ENCODE measurements at places on chromosomes 7 and 10. TPM values are rescaled to one million over a fixed set of nuclear protein-coding genes. Genes with fewer than 3 reads are reported as not detected.

ACSM6 gene
- total RNA-seq, result not detected

DNA sequence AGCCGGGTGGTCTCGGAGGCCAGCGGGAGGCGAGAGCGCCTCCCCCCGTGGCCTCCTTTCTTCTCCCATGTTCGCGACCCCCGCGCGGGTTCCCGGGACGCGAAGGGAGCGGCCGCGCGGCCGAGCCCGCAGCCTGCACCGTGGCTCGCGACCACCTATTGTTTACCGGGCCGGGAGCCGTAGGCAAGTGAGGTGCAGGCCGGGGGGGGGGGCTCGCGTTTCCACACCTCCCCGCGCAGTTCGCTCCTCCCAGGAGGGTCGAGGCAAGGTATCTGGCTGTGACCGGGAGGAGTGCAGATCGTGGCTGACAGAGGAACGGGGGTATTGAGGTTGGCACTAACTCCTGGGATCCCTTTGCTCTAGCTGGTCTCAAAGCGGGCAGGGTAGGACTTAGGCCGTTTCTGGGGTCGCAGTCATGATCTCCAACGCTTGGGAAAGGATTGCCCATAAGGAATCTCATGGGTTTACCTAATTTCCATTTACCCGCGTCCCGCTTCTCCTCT lies 734 bp downstream of the PTPN12 start:
- no peak for DNase-seq

DNA sequence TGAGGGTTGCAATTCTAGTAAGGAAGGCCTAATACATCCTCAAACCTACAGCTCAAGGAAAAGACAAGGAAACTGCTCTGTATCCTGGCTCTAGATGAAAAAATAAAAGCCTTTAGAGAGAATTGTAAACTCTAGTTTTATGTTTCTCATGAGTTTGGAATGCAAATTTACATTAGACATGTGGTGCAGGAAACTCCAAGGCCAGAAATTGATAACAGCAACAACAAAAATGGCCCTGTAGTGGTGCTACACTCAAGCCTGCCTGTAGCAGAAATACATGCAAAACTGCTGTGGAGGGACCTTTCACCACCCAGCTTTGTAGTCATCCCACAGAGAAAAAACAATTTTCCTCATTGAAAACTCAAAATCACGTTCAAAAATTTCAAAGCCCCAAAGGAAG lies 546.7 kb upstream of the LRRN3 start:
- no peak for DNase-seq

GRCh38 chr10:17199351-17199804 lies 2.1 kb downstream of the TRDMT1 start:
- DNase-seq, result peak; percentile 57

DNA sequence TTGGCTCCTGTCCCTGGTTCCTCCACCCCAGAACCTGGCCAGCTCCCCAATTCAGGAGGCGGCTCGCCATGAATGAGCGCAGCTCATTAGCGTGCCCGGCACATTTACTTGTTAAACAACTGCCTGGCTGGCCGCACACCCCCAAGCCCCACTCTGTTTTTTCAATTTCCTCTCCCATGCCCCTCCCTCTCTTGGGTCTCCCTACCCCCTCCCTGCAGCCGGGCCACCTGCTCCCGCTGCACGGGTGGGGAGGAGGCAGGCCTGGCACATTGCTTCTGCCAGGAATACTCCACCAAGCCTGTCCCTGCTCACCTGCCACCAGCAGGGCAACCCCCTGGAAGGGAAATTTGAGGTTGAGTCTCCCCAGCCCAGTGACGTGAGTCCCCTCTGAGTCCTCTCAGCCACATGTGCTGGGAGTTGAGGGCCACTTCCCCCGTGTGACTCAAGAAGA lies 2.5 kb upstream of the SLIT1 start:
- DNase-seq, result no peak

DNA sequence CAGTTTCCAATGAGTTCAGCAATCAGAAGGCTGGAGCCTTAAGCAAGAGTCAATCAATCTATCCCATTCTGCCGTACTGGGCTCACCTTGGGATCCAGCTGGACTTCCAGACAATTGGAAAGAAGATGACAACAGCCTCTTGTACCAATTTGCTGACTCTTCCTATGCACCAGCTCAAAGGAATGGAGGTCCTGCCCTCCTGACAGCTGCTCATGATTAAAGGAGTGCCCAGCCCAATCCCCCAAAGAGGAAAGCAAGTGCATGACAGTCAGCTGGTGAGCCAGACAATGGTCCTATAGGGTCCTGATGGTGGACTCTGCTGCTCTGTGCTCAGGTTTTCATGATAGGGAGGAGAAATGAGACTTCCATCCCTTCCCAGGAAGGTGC lies 25.1 kb downstream of the VSTM4 start:
- no peak for DNase-seq

- no peak for DNase-seq
These were observed 67.9 kb downstream of the DAGLB start for GRCh38 chr7:6379886-6380285.

- no peak for DNase-seq
These were observed 392.0 kb downstream of the NRG3 start for GRCh38 chr10:82267014-82267413.

All from lung microvascular endothelial cell (primary cell).